Smooth muscle cell of trachea (primary cell): ENCODE measurements at places on chromosomes 2 and 18. TPM values are rescaled to one million over a fixed set of nuclear protein-coding genes. Genes with fewer than 3 reads are reported as not detected.

The HAAO gene
- total RNA-seq, result 2.3 and 6.3 TPM in 2 replicates

The SCN9A gene
- total RNA-seq, result 20.5 and 40.9 TPM in 2 replicates

The PRSS56 gene
- not detected in 2 replicates for total RNA-seq

The TIGD1 gene
- 3.0 and 3.2 TPM in 2 replicates for total RNA-seq

The SCYGR3 gene
- not detected in 2 replicates for total RNA-seq

The LCLAT1 gene
- 24.3 and 25.9 TPM in 2 replicates for total RNA-seq

The MOGAT1 gene
- total RNA-seq, result not detected in 2 replicates

The CCBE1 gene
- total RNA-seq, result 69.0 and 69.4 TPM in 2 replicates

The TMEM247 gene
- total RNA-seq, result not detected in 2 replicates

The KCNIP3 gene
- total RNA-seq, result 2.9 and 3.6 TPM in 2 replicates

The RIT2 gene
- not detected in 2 replicates for total RNA-seq

The KIAA2012 gene
- total RNA-seq, result 0.17 TPM in 1 of 2 replicates, not detected in the other

The MYCN gene
- not detected in 2 replicates for total RNA-seq

The CACNB4 gene
- total RNA-seq, result 0.73 and 1.2 TPM in 2 replicates

The PLA2R1 gene
- total RNA-seq, result 14.1 and 16.5 TPM in 2 replicates

The TRPM8 gene
- 0.29 and 0.50 TPM in 2 replicates for total RNA-seq

The TTN gene
- 0.50 and 3.8 TPM in 2 replicates for total RNA-seq

The GPR45 gene
- total RNA-seq, result not detected in 2 replicates

The PMS1 gene
- total RNA-seq, result 25.2 and 37.1 TPM in 2 replicates

The DUSP19 gene
- total RNA-seq, result 3.5 TPM in 2 replicates

The UGT1A3 gene
- total RNA-seq, result not detected in 2 replicates

The RNF125 gene
- 1.2 and 1.5 TPM in 2 replicates for total RNA-seq

The SKA1 gene
- 1.5 and 15.6 TPM in 2 replicates for total RNA-seq

The CDH19 gene
- total RNA-seq, result not detected in 2 replicates

The MC2R gene
- total RNA-seq, result not detected in 2 replicates

The DSG4 gene
- not detected in 2 replicates for total RNA-seq

The SULT1C4 gene
- total RNA-seq, result under 0.01 TPM in 1 of 2 replicates, not detected in the other

The RNF144A gene
- 0.99 and 2.0 TPM in 2 replicates for total RNA-seq
